Fibroblast of pulmonary artery (primary cell): ENCODE measurements at places on chromosomes 16 and 17.

DNA sequence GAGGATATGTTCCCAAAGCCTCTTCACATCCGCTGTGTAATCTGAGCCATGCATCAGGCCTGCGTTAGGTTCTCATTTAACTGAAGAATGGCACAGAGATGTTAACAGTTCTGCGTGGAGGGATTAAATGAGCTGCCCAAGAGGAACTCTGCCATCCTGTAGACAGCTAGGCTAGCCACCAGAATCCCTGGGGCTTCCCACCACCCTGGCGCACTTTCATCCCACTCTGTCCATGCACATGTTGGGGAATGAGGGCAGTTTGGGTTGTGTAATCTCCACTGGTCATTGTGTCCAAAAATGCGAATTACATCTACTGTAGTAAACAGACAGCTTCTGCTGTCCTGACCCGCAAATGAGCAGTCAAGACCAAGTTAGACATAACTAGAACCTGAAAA lies 1.0 kb upstream of the GLG1 start:
- no peak for DNase-seq

DNA sequence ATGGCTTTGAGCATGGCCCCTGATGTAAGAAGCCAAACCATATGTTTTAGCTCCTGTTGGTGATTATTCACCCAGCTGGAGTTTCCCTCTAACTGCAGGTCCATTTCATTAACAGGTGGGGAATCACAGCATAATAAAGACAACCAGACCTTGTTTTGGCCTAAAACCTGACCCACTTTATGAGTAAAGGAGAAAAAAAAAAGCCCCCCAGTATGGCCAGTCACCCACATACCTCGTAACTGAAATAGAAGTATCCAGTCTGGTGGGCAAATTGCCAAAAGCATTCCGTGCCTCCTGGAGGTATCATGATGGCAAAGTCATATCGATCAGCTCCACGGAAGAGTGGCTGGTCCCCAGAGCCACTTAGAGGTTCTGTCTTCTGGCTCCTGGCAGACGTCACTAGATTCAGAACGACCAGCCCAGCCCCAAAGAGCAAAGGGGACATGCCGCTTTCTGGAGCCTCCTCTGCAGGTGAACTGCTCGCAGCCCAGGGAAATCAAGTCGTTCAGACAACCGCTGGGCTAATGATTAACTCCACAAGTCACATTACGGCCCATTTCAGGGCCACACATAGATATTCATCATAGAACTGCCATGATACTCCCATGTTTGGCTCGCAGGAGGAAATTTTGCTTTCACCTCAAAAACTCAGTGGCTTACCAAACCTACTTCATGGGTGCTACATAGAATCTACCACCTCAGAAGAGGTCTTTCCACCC lies at the start of gene TMED6:
Gene TMED6, minus strand, starts transcription at position 478 of the 719 bp plus-strand sequence. Its CDS starts 33 bp downstream, at position 445.
- DNase-seq: no peak

GRCh38 chr16:61309386-61309785 lies 726.9 kb downstream of the CDH8 start:
- DNase-seq: no peak

DNA sequence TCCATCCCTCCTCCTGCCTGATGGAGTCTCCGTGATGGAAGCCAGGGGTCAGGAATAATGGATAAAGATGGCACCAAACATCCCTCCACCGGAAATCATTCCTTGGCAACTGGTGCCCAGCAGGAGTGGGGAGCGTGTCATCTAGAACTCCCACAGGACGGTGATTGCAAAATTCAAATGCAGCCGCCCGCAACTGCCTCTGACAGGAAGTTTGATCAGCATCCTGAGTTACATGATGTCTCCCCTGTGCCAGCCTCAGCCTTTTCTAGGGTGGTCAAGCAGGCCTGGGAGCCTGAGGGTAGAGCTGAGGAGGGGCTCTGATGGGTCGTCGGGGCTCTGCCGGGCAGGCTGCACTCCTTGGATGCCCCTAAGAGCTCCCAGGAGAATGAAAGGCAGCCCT lies 52.8 kb downstream of the GSG1L start:
- DNase-seq: peak; percentile 44

DNA sequence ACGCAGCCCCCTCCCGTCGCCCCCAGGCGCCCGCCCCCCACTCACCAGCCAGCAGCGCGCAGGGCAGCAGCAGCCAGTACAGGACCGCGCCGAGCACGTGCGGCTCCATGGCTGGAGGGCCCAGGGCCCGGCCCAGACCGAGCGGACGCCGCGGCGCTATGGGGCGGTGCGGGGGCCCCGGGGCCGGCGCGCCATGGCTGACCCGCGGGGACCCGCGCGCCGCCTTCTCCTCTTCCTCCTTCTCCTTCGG lies 239 bp downstream of the PIEZO1 start:
- no peak for DNase-seq

- peak; percentile 56 for DNase-seq
Observed at GRCh38 chr17:81309140-81309858, 14.2 kb upstream of the SLC38A10 start.

- DNase-seq: no peak
Observed at GRCh38 chr17:73478768-73479424, 165.3 kb downstream of the SDK2 start.

GRCh38 chr17:79508291-79508716 lies 102.5 kb downstream of the RBFOX3 start:
- no peak for DNase-seq

DNA sequence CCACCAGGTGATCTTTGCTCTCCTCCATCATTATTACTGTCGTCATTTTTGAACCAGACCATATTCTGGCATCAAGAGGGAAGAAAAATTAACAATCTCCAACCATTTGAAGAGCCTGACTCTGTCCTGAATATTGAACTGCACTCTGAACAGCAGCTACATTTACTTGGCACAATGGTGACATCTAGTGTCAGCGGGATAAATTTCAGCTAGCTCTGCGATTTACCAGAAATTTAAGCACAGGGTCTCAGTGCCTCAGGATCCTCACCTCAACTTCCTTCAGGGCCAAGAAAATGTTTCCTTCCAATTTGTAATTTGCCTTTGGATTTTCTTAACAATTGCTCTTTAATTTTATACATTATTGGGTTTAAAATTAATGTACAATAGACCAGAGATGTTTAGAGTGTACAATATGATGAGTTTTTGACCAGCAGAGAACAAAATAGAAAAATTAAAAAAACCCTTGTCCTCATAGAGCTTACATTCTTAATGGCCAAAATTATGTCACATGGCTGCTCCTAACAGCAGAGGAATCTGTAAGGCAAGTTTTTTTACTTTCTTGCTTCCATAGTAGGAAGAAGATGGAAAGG lies 10.7 kb upstream of the ZNF19 start:
- DNase-seq: peak; percentile 79

DNA sequence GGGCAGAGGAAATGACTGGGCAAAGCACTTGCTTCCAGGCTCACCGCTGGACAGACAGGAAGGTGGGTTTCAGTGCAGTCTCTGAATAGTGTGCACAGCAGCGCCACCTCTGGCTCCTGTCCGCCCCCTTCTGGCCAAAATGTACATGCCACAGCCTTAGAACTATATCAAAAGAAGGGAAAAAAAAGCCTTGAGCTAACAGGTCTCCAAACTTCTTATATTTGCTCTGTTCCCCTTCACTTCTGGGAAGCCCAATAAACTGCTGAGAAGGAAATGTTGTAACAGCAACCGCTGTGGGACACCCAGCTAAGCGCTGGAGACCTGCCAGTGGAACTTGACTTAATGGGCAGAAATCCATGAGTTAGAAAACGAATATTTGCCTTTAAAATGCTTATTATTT lies 17.5 kb downstream of the COG7 start:
- DNase-seq: peak; percentile 68
